RKO (cell line): ENCODE measurements at places on chromosomes 4 and X.

- no peak for DNase-seq
Measured at GRCh38 chr4:173044340-173044739, 124.3 kb upstream of the GALNT7 start.

DNA sequence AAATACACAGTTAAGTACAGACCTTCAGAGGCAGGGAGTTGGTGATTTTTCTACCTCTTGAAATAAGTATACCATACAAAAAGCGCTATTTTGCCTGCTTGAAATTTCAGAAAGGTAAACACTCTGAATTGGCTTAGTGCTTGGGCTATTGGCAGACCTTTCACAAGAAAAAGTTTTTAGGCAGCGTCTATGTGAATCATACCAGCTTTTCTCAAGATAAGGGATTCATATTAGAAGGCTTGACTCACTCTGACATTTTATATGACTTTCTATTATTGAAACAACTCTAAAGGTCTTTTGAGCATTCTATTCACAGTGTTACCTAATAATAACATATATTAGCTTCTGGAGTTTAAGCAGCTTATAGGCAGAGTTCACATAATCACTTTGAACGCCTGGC lies 286.4 kb upstream of the FAT1 start:
- no peak for DNase-seq

- peak; percentile 43 for DNase-seq
Measured at GRCh38 chr4:186765138-186765537, 41.5 kb upstream of the FAT1 start.

DNA sequence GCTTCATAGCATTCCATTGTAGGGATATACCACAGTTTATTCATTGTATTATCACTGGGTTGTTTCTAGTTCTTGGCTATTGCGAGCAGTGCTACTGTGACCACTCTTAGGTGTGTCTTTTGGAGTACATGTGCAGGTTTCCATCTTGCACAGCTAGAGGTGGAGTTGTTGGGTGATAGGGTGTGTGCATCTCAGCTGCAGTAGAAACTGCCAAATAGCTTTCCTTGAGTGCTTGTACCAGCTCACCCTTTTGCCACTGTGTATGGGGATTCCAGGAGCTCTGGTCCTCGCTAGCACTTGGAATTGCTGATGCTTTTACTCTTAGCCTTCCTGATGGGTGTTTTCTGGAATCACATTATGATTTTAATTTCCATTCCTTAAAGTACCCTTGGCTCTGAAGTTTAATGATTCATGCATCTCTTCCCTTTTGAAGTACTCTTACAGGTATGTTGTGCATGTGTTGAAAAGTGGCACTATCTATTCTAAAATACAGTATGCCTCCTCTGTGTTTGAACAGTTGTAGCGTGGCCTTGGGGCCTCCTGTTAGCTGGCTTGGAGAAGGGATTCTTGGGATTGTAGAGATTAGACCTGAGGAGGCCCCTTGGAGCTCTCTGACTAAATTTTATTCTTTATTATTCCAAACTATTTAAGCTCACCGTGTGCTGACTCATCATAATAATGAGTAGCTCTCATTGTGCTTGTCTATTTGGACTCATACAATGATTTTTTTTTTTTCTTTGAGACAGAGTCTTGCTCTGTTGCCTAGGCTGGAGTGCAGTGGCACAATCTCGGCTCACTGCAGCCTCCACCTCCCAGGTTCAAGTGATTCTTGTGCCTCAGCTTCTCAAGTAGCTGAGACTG lies 38.4 kb downstream of the HTT start:
- no peak for DNase-seq

DNA sequence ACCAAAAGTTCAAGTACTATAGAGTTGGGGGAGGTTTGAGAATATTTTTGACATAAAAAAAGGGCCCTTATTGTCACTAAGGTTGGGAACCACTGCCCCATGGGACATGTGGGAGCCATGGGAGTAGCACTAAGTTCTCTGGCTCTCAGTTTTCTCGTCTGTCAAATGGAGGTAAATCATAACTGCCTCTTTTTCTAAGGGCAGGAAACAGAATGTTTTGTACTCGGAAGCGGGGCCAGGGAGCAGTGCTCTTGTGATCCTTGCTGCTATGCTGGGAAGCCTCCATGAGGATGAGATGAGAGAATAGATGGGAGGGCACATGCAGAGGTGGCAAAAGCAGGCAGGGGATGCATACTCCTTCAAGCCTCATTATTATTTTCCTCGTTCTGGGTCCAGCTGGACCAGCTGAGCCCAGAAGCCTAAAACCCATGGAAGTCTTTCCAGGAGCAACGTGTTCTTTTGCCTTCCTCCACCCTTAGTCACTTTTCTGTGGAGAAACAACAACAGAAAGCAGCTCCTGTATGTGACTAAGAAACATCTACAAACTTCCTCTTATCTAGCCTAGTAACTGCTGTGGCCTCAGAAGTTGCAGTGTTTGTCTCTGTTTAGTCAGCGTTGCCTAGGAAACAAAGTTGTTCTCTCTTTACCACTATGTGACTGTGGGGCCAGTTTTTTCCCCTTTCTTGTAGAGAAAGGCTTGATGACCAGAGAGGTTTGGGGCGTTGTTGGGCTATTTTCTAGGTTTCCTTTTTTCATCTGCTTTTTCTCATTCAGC lies 64.8 kb downstream of the TSC22D3 start:
- DNase-seq, result peak; percentile 79

DNA sequence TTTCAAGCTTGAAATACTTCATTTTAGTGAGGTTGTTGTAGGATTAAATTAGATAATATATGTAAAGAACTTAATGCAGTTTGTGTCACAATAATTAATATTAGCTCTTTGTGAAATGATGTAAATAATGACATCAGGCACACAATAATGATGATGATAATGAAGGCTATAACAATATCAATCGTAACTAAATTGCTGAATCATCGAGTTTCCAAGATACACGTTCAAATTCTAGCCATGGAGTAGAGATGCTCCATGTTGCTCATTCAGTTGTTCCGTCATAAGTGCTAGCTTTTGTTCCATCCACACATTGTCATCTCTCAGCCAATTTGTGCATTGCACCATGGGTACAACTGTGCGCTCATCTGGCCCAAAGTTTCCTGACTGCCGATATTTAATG lies 83.1 kb downstream of the CPXCR1 start:
- no peak for DNase-seq

DNA sequence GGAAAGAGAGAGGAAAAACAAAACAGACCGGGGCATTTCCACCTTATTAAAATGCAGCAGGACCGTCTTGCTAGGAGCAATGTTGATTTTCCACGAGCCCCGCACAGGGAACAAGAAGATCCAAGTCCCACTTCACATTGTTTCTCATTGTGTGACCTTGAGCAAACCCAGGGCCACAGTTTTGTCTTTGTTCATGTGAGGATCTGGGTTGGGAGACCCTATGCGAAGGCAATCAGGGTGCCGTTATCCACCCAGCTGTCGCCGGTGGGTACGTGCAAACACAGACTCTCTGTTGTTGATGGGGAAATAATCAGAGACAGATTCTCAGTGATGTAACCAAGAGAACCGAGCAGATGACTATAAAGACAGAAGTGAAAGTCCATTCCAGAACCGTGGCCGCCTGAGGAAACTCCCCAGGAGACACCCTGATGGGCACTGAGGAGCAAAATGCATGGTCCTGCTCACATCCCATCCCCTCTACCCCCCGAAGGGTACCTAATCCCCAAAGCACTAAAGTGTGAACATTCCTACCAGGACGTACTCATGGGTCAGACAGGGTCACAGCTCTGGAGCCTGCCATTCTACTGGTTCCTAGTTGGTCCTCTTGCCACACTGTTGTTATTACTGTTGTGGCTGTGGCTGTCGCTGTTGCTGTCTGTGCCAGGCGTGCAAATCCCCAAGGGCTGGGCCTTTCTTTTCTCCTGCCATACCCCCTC lies 102.7 kb upstream of the RBPJ start:
- no peak for DNase-seq

DNA sequence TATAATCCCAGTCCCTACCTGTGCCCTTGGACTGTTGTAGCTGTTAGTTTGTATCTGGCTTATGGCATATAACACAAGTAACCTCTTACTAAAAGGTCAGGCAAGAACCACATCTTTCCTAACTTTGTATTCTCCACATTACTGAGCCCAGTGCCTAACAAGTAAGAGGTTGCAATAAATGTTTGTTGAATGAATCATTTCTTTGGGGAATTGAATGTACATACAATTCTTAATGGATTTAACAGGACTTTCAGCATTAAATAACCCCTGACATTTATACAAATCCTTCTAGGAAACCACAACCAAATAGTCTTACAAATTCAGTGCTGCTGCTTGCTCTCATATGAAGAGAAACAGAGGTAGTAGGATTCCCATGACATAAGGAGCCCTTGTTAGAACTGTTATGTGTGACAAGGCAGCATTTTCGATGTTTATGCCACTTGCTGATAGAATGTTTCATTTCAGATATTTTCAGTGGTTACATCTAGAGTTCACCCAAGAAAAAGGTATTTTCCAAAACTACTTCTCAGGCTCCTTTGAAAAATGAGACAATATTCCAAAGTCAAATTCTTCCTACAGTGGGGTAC lies 62.0 kb downstream of the MBNL3 start:
- DNase-seq, result no peak

GRCh38 chr4:67256388-67257043 lies 288.8 kb downstream of the CENPC start:
- no peak for DNase-seq

GRCh38 chr4:185576314-185576961 lies 41.1 kb upstream of the PDLIM3 start:
- DNase-seq, result no peak

DNA sequence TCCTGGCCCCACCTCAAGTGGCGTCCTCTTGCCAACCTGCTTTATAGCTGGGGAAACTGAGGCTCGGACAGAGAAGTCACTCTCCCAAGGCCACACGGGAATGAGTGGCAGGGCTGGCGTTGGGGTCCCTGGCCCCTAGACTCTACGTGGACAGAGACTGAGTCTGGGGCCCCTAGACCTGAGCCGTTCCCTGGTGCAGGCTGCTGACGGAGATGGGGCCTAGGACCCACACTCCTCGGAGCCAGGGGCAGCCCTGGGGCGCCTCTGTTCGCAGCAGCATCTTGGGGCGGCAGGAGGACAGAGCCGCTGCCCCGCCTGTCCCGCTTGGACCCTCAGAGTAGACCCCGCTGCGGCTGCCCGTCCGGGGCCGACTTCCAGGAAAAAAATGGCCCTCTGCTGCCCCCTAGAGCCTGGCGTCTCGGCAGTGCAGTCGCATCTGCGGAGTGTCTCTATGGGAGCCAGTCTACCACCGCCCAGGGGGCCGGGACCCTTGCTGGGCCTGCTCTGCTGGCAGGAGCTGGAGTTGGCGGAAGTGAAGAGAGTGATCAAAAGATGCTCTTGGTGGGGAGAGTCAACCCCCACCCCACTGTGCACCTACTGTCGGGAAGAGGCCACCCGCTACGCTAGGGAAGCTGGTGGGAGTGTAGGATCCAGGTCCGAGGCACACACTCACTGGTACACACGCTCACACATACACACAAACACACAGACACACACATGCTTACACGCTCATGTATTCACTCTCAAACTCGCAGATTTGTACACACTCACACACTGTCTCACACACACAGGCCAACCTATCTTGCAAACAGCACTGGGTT lies 220.1 kb downstream of the AFAP1 start:
- peak; percentile 16 for DNase-seq

DNA sequence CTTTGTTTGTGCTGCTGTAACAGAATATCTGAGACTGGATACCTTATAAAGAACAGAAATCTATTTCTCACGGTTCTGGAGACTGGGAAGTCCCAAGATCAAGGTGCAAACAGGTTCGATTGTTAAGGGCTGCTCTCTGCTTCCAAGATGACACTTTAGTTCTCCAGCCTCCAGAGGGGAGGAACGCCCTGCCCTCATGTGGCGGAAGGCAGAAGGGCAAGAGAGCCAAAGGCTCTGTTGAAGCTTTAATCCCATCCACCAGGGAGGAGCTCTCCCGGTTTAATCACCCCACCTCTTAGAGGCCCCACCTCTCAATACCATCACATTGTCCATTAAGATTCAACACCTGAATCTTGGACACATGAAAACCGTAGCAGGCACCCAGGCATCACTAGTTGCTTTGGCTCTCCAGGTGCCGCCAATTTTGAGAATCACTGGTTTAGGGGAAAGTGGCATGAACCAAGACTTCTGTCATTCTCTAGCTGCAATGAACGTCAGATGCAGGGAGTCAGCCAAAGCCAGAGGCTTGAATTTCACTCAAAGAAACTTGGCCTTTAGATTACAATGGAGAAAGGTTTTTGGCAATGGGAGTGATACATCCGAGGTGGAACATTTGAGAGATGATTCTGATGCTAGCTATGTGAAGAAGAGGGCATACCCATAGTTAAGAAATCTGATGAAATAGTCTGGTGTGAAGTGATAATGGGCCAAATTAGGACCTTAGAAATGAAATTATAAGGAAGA lies 15.7 kb downstream of the FHL1 start:
- DNase-seq, result peak; percentile 69

DNA sequence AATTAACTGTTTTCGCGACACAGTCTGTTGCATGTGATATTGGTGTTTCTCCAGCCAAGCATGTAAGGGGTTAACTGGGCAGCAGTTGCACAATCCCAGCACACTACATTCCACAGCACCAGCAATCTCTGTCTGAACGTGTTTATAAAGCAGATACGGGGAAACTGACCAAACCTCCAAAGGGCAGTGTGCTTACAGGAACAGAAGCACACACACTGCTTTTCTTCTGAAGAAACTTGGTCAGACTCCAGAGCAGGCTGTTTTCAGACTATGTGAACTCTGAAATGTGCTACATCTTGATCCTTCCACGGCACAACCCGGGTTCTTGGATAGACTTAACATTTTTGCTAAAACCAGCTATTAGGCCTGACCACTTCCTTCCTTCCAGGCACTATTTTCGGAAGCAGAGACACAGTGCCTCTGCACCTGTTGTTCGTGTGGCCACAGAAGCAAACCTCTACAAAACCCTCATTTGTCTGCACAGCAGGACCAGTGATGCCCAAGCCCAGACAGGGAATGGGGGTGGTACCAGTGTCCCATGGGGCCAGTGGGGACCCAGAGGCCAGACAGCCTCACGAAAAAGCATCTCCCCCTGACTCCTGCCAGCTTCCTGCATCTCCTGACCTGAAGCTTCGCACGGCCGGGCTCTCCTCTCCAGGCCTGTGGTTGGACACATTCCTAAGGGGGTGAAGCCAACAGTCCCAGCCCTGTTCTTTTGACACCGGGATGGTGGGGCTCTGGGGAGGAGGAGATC lies 90.1 kb downstream of the IRF2 start:
- DNase-seq, result peak; percentile 65

- DNase-seq, result no peak
Measured at GRCh38 chr4:73831569-73831968, 4.9 kb upstream of the CXCL6 start.

DNA sequence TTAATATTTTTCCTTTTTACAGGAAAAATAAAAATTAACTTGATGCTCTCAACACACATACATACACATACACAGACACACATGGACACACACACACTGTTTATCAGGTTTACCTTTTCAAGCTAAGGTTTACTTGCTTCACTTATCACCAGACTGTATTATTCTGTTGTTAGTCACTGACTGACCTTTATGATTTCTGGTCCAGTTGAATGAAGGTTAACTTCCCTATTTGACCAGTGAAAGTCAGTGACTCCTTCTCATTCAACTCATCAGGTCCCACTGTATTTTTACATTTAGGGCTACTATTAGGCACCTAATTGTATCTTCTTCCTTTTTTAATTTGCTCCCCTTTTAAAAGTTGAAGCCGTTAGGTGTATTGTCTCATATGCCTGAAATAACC lies 16.0 kb downstream of the DIAPH2 start:
- DNase-seq, result no peak
